ENCODE measurements at places on chromosomes 12 and 14.

GRCh38 chr12:106248312-106248845 is 559 bp upstream of the CKAP4 start:
- DNase-seq: no peak

DNA sequence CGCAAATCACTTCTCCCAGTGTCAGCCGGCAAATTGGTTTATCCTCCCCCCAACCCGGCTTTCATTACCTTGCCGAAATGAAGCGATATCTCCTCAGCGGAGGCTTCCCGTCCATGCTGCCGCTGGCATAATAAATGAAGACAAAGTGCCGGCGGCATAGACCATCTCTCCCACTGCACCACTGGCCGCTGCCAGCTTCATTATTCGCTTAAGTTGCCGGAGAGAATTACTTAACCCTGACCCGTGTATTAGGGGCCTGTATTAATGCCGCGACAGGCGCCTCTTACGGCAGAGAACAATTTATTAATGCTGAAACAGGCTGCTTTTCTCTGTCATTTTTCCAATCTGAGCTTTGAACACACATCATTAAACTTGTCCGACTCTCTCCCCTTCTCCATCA is 17.5 kb upstream of the GPATCH2L start:
- DNase-seq: no peak

DNA sequence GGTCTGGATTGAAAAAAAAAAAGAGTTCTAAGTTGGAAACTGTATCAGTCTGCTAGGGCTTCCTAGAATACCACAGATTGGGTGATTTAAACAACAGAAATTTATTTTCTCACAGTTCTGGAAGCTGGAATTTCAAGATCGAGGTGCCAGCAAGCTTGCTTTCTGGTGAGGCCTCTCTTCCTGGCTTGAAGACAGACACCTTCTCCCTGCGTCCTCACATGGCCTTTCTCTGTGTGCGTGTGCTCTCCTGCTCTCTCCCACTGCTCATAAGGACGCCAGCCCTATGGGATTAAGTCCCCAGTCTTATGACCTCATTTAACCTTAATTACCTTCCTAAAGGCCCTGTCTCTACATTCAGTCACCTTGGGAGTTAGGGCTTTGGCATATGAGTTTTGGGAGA is 215.5 kb downstream of the PIK3C2G start:
- DNase-seq: no peak

GRCh38 chr12:19095756-19096480 is 33.6 kb upstream of the PLEKHA5 start:
- DNase-seq: no peak

GRCh38 chr14:104794099-104794498 is 1.4 kb downstream of the AKT1 start:
- peak; percentile 65 for DNase-seq

- no peak for DNase-seq
These were observed 337.5 kb downstream of the GLT1D1 start for GRCh38 chr12:129190827-129191226.

GRCh38 chr12:65511134-65511834 is 232.8 kb downstream of the MSRB3 start:
- no peak for DNase-seq

GRCh38 chr14:37813732-37814131 is 218.3 kb downstream of the TTC6 start:
- DNase-seq: no peak

GRCh38 chr14:74506411-74506851 is 12.9 kb downstream of the ISCA2 start:
- DNase-seq: peak; percentile 51

DNA sequence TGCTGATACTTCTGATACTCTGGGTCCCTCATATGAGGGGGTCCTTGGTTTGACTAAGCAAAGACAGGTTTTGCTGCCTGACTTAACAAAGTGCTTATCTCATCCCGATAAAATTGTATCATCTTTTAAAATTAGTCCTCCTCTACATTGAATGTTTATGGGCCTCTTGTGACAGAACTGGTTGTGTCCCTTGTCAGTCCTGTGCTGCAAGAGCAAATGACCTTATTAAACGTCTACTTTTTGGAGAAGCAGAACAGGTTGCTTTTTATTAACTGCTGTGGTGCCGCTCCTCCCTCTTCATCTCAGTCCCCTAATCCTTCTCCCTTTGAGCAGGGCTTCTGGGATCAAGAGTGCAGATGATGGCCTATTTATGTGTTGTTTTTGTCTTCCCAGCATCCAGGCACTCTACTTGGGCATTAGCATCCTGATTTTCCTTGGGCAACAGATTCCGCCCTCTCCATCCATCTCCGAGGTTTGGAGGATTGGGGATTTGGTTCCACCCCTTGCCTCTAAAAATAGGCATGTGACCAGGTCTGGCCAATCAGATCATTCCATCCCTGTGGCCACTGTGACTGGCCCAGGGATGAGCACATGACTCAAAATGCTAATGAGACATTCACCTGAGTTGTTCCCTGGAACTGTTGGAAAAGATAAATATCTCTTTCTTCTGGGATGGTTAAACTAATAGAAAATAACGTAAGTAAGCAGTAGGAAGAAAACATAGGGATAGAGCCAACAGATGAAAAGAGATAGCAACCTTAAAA is 2.9 kb upstream of the DENR start:
- no peak for DNase-seq

DNA sequence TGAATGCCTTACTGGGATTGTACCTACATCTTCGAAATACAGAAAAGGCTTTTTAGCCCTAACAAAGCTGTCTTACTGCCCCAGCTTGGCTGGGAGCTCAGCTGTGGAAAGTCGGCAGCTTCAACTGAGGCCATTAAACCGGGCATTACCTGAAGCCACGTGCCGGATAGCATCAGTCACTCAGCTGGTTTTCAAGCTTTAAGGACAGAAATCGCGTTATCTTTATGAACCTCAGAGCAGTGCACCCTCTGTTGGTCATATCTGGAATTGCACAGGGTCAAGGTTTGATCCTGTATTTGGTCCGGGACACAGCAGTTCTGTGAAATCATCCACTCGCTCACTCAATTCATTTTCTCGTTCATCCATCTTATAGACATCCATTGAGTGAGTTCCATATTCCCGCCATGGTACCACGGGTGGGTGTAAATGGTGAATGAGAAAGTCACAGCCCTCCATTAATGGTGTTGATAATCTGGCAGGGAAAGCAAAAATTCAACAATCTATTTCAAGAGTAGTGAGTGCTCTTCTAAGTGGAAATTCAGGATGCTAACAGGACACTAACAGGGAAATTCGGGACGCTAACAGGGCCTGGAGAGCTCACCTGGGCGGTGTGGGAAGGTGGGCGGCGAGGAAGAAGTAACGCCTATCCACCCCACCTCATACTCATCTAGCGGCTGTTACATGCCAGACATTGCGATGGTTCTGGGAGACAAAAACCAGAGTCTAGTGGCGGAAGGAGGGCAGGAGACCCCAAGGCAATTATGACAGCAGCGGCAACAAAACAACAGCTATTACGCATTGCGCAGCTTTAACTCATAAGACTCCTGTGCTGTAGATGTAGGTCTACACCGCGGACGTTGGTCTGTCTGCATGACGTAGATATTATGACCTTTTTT is 60.6 kb upstream of the TCL1A start:
- no peak for DNase-seq

DNA sequence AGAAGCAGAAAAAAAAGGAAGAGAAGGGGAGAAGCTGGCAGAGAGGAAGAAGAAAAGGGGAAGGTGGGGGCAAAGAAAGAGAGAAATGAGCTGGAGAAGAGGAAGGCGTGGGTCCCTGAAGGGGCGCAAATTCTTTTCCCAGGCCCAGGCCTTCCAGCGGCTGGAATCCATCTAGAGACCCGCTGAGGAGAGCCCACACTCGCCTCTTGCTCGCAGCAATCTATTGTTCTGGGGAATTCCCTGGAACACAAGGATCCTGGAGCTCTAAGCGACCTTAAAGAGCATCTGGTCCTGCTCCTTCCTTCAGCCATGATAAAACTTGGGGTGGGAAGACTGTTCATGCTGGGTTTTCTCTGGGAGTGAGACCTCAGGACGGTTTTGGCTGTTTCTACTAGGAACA is 41.2 kb upstream of the FKBP4 start:
- DNase-seq: no peak

- DNase-seq: no peak
These were observed 51.2 kb upstream of the CERS5 start for GRCh38 chr12:50218386-50218785.

- no peak for DNase-seq
These were observed 22.5 kb upstream of the HIF1A start for GRCh38 chr14:61672796-61673195.

DNA sequence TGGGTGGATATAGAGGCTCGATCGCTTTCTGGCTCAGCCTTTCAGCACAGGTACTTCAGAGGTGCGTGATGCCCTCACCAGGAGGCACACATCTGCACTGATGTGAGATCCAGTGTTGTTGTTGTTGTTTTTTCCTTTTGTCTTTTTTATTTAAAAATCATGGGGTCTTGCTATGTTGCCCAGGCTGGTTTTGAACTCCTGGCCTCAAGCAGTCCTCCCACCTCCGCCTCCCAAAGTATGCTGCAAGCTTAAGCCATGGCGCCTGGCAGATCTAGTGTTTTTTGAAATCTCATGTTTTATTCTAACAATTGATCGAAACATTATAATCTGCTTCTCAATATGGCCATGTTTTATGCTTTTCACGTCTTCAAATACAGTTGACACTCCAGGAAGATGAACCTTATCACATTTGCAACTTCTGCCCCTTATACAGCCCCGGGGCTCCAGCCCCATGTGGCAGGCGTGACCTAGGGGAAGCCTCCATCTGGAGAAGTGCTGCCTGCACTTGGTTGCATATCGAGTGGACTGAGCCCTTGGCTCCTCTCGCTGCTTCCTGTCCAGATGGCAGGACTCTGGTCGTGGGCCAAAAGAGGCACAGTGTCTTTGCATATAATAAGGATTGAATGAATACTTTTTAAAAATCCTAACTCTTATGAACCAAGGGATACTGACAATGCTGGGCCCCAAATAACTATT is 71.7 kb downstream of the TRAF3 start:
- no peak for DNase-seq

DNA sequence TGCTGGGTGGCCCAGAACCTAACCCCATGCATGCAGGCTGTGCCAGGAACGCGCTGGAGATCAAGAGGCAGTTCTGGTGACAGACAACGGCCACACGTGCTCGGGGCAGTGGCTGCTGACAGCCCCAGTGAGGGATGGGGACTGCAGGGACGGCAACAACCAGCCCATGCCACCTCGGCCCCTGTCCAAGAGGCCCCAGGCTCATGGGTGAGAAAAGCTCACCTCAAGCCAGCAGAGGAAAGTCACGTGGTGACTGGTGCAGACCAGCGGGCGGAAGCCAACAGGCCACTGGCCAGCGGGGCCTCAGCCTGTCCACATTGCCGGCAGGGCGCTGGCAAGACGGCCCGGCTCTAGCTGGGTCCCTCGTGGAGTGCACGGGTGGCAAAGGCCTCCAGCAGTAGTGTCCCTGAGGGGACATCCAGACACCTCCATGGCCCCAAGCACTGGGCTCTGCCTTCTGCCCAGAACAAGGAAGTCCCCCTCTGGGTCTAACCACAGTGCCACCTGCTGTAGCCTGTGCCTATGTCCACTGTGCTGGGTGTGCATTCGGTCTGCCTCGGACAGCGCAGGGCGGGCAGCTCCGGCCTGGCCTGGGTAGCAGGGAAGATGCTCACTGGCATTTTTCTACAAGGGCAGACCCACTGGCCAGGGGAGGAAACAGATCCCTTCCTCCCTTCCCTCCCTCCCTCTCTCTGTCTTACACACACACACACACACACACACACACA is 134.1 kb downstream of the NCOR2 start:
- DNase-seq: no peak

- no peak for DNase-seq
These were observed 200.9 kb upstream of the C14orf180 start for GRCh38 chr14:104378698-104379113.

Data from activated naive CD4-positive, alpha-beta T cell treated with anti-CD3 and anti-CD28 coated beads, Interleukin-2, amount 50 U/mL, for 72 hours (primary cell).